ENCODE measurements at places on chromosomes 13 and 19.

GRCh38 chr19:2410023-2410422, 17.4 kb downstream of the TIMM13 start:
- no peak for DNase-seq

GRCh38 chr13:29548722-29549121, 46.8 kb downstream of the SLC7A1 start:
- DNase-seq: peak; percentile 93

- no peak for DNase-seq
These were observed 221.1 kb upstream of the TMTC4 start for GRCh38 chr13:100895651-100896050.

DNA sequence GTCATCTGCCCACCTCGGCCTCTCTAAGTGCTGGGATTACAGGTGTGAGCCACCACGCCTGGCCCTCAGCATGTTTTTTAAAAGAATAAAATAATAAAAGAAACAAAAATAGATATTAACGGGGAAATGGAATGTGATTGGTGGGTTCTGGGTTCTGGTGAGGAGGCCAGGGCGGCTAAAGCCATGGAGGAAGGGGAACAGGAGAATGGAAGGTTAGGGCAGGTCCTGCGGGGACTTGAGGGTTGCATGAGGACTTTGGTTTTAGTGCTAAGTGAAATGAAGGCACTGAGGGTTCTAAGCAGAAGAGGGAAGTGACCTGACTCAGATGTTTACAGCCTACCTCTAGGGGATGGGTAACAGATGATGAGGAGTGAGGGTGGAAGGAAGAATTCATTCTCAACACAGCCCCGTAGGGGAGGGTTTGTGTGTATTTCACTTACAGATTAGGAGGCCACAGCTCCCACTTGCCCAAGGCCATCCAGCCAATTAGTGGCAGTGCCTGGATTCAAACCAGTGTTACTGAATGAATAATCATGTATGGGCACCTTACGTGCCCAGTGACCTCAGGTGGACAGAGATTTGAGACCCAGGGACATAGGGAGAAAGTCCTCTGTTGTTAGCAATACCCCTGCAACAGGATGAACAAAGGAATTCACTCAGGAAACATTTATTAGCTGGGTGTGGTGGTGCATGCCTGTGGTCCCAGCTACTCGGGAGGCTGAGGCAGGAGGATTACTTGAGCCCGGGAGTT, 6.7 kb upstream of the MRPL4 start:
- DNase-seq: no peak

DNA sequence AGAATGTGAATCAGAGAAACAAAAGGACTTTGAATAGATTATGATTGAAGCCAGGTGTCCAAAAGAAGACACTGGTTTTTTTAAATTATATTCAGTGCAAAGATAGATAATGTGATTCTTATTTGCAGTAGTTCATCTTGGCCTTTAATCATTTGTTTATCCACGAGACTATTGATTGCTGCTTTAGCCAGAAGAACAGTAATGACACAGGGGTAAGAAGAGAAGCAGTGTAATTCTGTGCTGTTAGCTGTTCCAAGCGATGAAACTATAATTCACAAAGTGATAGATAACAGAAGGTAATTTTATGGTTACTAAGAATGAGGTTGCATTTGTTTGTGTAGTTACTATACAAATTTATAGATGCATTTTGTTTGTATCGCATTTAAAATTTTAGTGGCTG, 311.6 kb downstream of the MZT1 start:
- DNase-seq: no peak

GRCh38 chr13:32033744-32034143, 2.2 kb downstream of the FRY start:
- no peak for DNase-seq

DNA sequence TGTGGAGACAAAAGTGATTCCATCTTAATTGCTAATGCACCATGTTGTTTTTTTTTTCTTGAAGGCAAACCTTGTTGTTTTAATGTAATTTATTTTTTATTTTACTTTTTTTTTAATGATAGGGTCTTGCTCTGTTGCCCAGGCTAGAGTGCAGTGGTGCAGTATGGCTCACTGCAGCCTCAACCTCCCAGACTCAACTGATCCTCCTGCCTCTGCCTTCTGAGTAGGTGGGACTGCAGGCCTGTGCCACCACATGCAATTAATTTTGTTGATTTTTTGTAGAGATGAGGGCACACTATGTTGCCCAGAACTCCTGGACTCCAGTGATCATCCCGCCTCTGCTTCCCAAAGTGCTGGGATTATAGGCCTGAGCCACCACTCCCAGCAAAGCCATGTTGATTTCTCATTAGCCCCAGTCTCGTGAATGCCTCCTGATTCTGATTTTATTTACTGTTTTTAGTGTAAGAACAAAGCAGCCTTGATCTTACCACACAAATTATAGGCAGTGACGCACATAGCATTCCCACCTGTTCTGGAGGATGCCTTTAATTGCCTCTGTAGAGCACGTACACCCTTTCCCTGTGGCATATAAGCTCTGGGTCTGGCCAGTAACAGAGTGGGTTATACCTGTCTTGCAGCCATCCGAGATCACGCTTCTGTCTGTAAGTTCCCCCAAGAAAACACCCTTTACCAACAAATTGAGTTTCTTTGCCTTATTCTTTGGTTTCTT, 150.4 kb downstream of the GGACT start:
- no peak for DNase-seq

DNA sequence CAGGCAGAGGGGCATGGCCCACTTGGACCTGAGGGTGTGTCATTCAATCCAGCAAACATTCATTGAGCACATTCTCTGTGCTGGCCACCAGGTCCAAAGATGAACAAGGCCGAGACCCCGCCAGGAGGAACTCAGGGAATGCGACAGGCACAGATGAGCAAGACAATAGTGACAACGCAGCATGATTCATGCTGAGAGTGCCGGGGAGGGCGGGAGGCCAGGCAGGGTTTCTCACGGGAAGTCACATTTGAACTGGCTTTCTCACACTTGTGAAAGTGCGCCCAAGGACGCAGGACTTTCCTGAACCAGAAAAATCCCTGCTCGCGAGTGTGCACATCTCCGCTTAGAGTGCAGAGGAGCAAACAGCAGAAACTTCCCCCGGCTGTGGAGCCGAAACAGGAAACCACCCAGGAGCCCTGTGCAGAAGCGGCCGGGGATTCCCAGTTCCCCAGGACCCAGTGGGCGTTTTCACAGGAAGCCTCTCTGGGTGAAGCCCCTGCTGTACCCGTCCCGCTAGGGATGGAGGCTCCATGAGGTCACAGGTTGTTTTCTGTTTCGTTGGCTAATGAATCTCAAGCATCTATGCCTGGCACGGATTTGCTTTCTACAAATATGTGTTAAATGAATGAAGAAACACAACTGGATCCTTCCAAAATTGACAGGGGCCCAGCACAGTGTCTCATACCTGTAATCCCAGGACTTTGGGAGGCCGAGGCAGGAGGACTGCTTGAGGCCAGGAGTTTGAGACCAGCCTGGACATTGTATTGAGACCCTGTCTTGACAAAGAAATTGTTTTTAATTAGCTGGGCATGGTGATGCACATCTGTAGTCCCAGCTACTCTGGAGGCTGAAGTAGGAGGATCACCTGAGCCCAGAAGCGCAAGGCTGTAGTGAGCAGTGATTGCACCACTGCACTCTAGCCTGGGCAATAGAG, 68.4 kb upstream of the TM9SF2 start:
- DNase-seq: peak; percentile 78

Data from dermis blood vessel endothelial cell (primary cell).